Muscle of arm (tissue), 14 donors: ENCODE measurements at places on chromosomes 13 and 19. TPM values are rescaled to one million over a fixed set of nuclear protein-coding genes. Genes with fewer than 3 reads are reported as not detected.
A peak's percentile ranks its signal among the peaks of the same experiment; 100 is the strongest.

Gene GIPC3
- polyA plus RNA-seq: 1.4 TPM

Gene MYO9B
- polyA plus RNA-seq: 24.1 TPM

Gene ZNF799
- polyA plus RNA-seq: 4.4 TPM

DNA sequence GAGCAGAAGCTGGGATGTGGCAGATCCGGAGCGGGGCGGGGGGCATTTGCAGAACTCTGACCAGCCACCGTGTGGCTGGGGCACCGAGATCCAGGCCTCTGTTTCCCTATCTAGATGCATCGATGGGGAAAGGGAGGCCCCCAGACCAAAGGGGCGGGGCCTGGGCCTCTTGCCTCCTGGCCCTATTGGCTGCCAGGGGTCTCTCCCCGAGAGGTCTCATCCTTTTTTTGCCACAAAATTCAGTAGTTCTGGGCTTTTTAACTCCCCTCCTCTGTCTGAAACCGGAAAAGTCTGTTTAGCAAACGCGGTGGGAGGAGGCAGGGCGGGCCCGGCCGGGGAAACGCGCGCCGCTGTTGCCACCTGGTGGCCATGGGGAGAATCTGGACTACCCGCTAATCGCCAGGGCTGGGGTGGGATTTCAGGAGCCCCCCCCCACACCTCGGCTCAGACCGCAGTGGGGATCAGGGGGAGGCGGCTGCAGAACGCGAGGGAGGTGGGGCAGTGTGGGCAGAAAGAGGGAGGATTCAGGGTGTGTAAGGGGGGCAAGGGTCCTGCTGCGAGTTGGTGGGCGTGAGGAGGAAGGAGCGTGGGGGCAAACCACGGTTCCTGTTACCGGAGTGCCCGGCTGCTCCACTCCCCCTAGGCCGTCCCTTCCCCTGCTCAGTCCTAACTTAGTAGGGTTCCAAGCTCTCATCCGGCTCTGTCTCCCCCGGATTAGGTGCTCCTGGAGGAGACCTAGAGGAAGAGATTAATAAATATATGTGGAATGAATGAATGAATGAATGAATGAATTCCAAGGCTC, 28.3 kb downstream of the IL12RB1 start:
- peak; percentile 85 for DNase-seq

DNA sequence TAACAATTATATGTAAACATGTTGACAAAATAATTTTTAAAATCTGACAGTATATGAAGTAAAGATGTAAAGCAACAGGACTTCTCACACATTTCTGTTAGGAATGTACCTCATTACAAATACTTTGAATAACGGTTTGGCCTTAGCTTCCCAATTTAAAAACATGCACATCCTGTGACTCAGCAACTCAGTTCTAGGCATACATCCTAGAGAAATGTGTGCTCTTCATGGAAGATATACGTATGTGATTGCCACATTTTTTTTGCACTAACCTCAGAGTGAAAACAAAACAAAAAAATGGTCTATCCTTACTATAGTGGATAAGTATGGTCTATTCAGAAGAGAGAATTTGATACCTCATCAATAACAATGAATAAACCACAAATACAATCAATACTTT, 314.6 kb downstream of the LIG4 start:
- DNase-seq: no peak

DNA sequence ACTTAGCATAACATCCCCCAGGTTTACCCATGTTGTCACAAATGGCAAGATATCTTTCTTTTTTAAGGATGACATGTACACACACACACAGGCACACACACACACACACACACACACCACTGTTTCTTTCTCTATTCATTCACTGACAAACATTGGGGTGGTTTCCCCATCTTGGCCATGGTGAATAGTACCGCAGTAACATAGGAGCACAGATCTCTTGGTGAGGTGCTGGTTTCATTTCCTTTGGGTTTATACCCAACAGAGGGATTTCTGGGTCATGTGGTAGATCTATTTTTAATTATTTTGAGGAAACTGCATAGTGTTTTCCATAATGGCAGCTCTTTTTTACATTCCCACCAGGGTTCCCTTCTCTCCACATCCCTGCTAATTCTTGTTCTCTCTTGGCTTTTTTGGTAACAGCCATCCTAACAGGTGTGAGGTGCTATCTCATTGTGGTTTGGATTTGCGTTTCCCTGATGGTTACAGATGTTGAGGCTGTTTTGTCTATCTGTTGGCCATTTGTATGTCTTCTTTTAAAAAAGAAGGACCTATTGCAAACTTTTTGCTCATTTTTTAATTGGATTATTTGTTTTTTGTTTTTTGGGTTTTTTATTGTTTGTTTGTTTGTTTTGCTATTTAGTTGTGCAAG, 251.7 kb upstream of the IRS2 start:
- no peak for DNase-seq

GRCh38 chr19:12733369-12734214, 892 bp downstream of the TRIR start:
- DNase-seq: peak; percentile 18

GRCh38 chr19:2464389-2464788, 7.6 kb upstream of the LMNB2 start:
- DNase-seq: no peak

DNA sequence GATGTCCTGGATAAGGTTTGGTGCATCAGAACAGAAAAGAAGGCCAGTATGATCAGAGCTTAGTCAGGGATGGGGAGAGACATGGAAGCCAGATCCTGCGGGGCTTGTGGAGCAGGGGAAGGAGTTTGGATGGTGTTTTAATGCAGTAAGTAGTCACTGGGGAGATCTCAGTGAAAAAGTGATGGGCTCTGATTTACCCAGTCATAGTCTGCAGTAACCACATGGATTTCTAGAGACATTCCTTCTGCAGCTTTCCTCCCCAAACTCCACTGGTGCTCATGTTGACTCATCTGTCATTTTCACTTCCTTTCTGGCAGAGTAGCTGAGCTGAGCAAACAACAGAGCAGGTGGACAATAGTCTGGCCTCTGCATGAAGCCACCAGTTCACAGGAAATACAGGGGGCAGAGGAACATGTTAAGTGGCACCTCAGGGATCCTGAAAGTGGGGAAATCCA, 144.1 kb downstream of the DPF1 start:
- no peak for DNase-seq

GRCh38 chr19:47430041-47430802, 10.9 kb upstream of the MEIS3 start:
- no peak for DNase-seq

- no peak for DNase-seq
These were observed 136.3 kb downstream of the CDK8 start for GRCh38 chr13:26390203-26390602.

DNA sequence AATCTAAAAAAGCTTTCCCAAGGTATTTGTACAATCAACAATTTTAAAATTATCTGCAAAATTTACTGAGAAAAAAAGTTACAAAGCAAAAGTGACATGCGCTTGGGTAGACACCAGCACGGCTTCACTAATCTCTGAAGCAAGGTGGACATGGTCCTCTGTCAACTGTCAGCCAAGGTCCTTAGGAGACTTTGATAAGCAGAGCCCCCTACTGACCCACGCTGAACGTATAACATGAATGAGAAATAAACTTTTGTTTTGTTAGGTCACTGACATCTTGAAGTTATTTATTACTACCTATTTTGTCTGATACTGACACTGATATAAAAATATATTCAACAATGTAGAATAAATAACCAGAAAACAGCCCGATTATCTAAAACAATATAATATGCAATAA, 100.7 kb upstream of the OBI1 start:
- DNase-seq: no peak

- no peak for DNase-seq
These were observed 28.5 kb upstream of the ASF1B start for GRCh38 chr19:14164724-14165493.

DNA sequence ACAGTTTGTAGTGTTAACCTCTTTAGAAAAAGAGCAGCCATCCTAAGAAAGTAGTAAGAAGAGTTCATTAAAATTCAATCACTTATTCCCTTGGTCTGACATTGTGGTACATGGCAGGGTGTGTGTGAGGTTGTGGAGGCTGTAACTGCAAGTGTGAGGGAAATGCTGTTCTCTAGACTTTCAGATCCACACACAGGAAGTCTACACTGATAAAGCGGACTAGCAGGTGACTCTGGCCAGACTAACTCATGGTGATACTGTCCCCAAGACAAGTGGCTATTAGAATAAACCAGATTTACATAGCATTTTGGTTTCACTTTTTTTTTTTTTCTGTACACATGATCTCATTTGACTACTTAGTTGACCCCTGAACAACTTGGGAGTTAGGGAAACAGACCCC, 10.0 kb downstream of the MTIF3 start:
- no peak for DNase-seq

- peak; percentile 26 for DNase-seq
These were observed 24.5 kb upstream of the LPAR6 start for GRCh38 chr13:48437371-48437770.

GRCh38 chr19:1163934-1164683, 10.0 kb downstream of the SBNO2 start:
- no peak for DNase-seq

GRCh38 chr19:10751109-10751953, 33.5 kb downstream of the DNM2 start:
- no peak for DNase-seq

DNA sequence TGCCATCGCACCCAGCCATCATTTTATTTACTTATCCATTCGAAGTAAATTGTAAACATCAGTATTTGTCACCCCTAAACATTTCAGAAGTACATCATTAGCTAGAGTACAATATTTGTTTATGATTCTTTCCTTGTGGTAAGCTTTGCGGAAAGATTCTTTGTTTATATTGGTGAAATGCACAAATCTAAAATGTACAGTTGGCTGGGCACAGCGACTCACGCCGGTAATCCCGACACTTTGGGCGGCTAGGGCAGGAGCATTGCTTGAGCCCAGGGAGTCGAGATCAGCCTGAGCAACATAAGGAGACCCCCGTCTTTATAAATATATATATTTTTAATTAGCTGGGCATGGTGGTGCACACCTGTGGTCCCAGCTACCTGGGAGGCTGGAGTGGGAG, 10.1 kb downstream of the LGALS7B start:
- no peak for DNase-seq

GRCh38 chr13:20064128-20064527, 96.7 kb downstream of the GJA3 start:
- DNase-seq: no peak

DNA sequence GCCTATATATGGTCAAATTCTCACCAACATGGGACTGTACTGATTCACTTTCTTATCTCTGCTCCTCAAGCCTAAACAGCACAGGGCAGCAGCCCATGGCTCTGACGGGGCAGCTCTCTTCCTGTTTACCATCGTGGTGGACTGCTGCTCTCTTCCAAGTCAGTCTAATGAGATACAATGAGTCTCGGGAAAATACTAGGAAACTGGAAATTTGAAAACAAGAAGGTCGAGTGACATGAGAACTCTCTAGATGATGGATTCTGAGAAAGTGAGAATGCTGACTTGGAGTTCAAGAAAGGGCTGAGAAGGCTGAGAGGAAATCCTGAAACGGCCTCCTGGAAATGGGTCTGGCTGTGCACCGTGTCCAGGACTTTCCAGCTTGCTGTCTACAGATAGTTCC, 122.8 kb upstream of the ARGLU1 start:
- DNase-seq: no peak

DNA sequence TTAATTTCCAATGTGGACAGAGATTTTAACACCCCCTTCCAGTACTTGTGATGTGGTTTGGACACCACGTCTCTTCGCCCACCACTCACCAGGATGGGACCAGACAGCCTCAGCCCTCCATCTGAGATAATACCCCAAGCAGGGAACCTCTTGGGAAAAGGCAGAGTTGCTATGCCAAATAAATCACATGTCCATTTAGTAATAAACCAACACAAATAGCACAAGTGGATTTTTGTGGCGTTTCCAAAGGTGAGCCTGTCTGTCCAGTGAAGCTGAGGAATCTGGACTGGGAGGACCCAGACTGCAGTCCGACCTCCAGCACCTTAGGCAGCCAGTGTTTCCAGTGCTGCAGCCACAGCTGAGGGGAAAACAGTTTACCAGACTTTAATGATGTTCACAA, 34.1 kb upstream of the GAS6 start:
- DNase-seq: no peak

DNA sequence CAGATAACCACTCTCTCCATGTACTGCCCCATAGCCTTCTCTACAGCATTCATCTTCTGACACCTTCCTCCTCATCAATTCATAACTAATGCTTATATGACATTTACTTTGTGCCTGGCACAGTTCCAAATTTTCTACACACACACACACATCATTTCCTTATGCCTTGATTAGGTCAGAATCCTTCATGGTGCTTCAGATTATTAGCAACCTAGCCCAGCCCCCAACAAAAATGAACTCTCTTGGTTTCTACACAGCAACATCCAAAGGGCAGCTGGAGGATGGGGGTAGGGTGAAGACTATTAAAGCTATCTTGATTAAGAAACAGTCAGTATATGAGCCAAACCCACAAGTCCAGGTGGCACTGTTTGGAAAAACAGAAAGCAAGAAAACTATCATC, 3.7 kb downstream of the RUBCNL start:
- DNase-seq: no peak

DNA sequence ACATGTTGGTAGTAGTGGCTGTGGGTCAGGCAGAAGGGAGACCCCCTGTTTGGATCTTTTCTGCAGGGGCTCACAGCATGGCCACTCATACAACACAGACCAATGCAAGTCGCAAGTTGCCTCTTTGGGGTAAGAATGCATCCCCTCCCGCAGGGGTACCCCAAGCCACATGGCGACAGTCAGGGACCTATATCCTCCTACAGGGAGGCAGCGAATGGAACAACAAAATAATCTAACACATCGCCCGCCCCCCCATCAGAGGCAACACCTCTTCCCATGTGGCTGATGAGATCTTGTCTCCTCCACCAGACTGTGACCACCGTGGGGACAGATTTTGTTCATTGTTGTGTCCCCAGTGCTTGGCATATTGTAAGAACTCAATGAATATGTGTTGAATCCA, 40.7 kb upstream of the PNMA8B start:
- DNase-seq: no peak

GRCh38 chr13:46495651-46496050, 57.3 kb upstream of the LRCH1 start:
- no peak for DNase-seq

DNA sequence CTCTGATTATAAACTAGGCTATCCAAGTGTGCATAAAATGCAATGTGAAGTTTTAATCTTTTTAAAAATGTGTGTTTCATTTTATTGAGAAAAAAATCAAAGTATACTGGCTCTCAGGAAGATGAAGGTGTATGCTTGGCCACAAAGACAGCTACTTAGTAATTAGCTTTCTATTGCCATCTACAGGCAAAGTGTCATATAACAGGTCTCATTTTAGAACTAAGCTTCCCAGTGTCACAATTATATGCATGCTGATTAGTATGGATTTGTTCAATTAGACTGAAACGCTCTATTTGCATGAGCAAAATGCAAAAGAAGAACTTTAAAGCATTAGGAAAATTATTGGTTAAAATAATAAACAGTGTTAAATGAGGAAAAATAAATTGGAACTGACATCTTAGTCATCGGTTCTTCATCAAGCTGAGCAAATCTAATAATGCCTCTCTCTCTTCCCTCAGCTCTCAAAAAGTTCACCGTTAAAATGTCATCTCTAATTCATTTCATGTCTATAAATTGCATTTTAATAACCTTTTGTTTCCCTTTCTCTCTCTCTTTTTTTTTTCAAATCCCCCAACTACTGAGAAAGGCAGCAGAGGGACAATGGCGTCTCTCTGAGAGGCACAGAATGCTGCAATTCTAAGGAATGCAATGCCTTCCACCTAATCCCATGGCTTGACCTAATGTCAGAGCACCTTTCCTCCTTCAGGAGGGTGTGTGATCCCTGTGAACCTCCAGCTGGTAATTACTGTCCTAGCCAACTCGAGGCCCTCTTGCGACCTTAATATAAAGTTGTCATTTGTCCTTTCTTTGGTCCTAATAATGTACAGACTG, 313.1 kb upstream of the MAB21L1 start:
- DNase-seq: no peak

- no peak for DNase-seq
These were observed 28.7 kb upstream of the FRY start for GRCh38 chr13:32002873-32003272.

- no peak for DNase-seq
These were observed 11.5 kb downstream of the CIB3 start for GRCh38 chr19:16161840-16162239.
